ENCODE measurements at places on chromosomes 13 and 19. TPM values are rescaled to one million over a fixed set of nuclear protein-coding genes. Genes with fewer than 3 reads are reported as not detected.
A peak's percentile ranks its signal among the peaks of the same experiment; 100 is the strongest.

The CYP2A7 gene
- total RNA-seq = not detected

DNA sequence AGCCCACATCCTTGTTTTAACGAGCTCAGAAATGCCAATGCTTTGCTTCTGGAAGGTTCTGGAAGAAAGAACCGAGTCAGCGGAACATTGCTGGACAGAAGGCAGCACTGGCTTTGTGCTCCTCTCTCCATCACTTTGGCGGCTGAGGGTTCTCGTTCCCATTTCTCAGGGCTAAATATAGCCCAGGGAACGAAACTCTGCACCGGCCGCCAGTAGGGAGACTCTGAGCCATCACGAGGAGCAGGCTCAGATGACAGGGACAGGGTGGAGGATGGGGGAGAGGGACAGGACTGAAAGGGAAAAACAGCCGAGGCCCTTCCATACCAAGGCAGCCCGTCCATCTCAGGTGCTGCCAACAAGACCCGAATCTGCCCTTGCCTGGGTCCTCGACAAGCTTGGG, 166.4 kb downstream of the CACNA1A start:
- no peak for DNase-seq

The OR7A5 gene
- total RNA-seq = not detected

The METTL21C gene
- total RNA-seq = not detected

The KRTDAP gene
- total RNA-seq = not detected

The LMTK3 gene
- 0.05 TPM for total RNA-seq

The CYP4F22 gene
- total RNA-seq = not detected

DNA sequence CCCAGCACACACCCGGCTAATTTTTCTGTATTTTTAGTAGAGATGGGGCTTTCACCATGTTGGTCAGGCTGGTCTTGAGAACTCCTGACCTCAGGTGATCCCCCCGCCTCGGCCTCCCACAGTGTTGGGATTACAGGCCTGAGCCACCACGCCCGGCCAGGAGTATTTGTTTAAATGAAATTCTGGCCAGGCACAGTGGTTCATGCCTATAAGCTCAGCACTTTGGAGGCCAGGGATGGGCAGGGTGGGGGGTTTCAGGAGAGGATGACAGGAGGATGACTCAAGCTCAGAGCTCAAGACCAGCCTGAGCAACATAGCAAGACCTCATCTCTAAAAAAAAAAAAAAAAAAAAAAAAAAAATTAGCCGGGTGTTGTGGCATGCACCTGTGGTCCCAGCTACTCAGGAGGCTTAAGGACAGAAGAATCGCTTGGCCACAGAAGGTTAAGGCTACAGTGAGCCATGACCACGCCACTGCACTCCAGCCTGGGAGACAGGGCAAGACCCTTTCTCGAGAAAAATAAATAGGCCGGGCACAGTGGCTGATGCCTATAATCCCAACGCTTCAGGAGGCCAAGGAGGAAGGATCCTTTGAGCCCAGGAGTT, 8.2 kb upstream of the DHDH start:
- peak; percentile 94 for DNase-seq

DNA sequence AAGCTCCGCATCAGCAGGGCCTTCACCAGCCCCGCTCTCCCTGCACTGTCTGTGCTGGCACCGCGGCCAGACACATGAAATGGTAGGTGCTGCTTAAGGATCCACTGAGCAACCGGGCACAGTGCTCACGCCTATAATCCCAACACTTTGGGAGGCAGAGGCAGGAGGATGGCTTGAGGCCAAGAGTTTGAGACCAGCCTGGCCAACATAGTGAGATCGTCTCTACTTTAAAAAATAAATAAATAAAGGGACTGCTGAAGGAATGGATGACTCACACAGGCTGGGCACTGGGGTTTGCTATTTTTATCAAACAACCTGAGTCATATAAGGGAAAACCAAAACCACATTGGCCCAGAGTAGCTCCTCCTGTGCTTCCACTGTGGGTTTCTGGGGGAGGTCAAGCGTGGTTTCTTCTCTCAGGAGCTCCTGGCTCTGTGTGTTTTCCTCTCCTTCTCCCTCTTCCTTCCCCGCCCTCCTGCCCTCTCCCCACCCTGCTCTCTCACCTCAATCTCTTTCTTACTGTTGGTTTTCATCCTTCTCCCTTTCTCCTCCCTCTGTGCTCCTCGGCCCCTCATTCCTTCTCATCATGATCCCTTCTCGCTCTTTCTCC, 21.3 kb downstream of the VRK3 start:
- peak; percentile 98 for DNase-seq

DNA sequence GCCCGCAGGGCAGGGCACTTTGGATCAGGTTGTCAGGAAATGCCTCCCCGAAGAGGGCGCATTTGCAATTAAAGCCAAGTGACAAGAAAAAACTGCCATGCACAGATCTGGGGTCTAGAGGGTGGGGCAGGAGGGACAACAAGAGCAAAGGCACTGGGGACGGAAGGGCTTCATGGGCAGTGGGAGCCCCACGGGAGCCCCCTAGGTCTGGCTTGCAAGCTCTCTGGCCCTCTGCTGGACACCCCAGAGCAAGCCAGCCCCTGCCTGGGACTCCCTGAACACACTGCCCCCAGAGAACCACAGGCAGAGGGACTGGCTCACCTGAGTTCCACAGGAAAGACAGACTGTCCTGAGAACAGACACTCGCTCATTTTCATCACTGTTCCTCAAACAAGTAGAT, 30.2 kb upstream of the C19orf12 start:
- DNase-seq = no peak

GRCh38 chr13:27968316-27969081, 616 bp downstream of the CDX2 start:
- DNase-seq = no peak

DNA sequence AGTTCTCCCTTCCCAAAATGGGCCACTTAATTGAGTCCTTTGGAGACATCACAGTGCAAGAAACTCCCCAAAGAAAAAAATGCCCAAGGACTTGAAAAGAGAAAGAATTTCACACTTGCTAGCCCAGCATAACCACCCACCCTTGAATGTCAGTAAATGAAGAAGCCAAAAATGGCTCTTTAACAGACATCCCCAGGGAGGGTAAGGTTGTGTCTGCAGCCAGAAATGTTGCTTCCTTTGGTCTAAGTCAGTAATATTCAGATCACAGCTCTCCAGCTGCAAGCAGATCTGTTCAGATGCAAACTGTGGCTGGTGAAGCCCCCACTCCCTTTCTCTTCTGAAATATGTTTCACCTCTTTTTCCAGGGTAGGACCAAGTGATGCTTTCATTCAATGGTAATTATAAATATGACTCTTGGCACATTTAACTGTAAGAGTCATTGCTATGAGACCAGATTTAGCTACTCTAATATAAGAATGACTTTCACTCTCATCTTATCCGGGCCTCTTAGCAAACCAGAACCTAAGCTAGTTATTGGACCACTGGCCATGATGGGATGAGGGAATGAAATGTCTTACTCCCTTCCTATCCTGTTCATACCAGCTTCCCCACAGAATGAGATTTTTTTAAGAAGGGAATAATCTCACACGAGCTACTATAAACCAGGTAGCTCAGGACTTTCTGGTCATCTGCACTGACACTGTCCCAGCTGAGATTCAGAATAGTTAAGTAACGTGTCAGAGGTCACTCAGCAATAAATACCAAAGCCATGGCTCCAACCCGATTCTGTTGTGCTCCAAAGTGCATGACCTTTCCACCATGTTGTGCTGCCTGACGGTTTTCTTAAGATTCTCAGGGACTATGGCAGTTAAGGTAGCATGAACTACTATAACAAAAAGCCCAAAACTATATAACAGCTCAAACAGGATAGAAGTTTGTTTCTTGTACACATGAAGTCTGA, 234.1 kb downstream of the FOXO1 start:
- no peak for DNase-seq

GRCh38 chr13:60696602-60697001, 299.6 kb downstream of the TDRD3 start:
- peak; percentile 10 for DNase-seq

DNA sequence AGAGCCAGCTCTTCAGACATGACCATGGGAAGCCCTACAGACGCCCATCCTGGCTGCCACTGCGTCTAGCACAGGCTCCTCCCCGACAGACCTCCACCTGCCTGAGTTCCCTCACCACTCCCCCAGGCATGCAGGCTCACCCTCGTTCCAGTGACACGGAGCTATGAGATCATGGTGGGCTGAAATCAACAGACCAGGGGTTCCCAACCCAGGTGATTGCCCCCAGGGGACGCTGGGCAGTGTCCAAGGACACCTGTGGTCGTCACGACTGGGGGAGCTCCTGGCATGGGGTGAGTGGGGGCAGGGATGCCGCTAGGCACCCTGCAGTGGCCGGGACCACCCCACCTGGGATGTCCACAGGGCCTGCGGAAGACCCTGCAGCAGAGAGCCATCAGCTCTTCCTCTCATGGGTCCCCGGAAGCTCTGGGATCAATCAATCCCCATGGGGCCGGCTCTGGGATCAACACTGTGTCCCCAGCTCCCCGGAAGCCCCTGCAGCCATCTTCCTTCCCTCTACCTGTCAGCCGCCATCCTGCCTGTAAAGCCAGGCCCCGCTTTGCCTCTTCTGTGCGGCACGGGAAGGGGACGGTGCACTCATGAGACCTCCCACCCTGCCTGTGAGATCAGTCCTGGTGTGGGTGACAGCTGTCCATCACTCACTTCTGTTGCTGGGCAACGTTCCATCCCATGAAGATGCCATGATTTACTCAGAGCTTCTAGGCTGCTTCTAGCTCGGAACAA, 12.8 kb upstream of the MADCAM1 start:
- no peak for DNase-seq

The SIAH3 gene
- not detected for total RNA-seq
